SHP77 treated with DMSO at 0.1 percent for 48 hours (cell line): ENCODE measurements at places on chromosomes 3 and 15.

DNA sequence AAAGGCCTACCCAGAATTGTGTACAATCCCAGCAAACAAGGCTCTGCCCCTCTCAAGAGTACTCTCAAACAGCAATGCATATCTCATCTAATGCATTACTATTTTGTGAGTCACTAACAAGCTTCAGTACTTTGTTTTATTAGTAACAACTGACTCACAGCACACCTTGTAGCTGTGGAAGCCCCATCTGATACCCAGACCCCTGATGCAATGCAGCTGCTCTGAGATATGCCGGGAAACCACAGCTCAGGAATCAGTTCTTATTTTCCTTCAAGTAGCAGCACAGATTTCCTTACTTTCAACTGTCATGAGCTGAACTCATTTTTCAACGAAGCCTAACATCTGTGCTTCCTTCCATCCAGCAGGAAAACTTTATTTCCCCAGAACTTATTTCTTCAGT is 37.8 kb downstream of the CCNL1 start:
- DNase-seq, result no peak

- no peak for DNase-seq
Measured at GRCh38 chr3:186825872-186826409, 16.6 kb upstream of the ADIPOQ start.

DNA sequence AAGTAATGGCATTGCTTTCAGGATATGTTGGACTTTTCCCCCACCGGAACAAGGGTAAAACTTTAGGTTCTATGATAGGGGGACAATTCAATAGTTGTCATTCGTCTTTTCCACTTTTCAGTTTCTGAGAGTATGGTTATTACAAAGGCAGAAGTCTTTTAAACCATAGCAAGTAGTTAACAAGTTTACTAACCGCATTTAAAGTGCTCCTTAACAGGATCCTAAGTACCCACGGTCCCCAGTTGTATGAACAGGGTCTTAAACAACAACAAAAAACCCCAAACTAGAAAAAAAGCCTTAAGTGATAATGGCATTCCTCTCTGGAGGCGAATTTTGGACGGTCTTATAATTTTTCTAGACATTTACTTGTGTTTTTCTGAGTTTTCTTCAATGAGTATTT is 831 bp downstream of the IFT57 start:
- DNase-seq, result no peak

DNA sequence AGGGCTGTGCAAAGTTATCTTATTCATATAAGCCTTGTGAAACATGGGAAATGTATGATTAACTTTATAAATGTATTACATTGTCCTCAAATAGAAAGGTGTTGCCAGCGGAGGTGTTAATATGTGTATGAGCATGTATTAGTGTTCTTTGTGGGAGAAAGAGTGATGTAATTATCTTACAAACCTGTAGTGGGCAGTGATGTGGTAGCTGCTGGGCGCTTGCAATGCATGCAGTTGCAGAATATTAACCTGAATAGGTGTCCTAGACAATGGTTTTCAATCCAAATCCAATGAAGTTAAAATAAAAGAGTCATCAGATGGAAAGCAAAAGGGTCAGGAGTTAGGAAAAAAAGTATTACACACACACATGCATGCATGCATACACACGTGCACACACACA is 881.3 kb upstream of the CADM2 start:
- no peak for DNase-seq

DNA sequence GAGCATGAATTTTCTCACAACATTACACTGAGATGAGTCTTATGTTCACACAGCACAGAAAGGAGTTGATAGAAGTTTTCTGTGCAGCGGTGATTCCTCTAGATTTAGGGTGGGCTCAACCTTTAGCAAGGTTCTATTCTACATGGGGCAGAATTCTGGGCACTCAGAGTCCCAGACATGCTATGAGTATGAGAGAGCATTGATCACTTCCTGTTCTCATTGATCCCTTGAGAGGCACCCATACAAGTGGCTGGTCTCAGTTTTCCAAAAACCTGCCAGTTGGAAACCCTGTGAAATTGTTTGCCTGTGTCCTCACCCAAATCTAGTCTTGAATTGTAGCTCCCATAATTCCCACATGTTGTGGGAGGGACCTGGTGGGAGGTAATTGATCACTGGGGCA is 112.5 kb upstream of the NR2F2 start:
- no peak for DNase-seq

- DNase-seq, result no peak
Measured at GRCh38 chr3:13479332-13479581, 849 bp upstream of the HDAC11 start.
